ENCODE measurements at places on chromosomes 1 and 21.

DNA sequence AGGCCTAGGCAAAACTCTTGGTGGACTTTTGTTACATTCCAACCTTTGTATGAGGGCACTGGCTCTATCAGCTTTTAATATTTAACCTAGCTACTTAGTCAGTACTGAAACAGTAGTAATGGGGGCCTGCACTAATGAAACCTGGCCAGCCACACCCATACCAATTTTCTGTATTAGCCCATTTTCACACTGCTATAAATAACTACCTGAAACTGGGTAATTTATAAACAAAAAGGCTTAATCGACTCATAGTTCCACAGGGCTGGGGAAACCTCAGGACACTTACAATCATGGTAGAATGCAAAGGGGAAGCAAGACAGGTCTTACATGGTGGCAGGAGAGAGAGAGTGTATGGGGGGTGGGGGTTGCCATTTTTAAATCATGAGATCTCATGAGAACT is 245.7 kb upstream of the RGS18 start:
- no peak for DNase-seq

GRCh38 chr1:235297579-235297978 is 30.4 kb downstream of the ARID4B start:
- no peak for DNase-seq

DNA sequence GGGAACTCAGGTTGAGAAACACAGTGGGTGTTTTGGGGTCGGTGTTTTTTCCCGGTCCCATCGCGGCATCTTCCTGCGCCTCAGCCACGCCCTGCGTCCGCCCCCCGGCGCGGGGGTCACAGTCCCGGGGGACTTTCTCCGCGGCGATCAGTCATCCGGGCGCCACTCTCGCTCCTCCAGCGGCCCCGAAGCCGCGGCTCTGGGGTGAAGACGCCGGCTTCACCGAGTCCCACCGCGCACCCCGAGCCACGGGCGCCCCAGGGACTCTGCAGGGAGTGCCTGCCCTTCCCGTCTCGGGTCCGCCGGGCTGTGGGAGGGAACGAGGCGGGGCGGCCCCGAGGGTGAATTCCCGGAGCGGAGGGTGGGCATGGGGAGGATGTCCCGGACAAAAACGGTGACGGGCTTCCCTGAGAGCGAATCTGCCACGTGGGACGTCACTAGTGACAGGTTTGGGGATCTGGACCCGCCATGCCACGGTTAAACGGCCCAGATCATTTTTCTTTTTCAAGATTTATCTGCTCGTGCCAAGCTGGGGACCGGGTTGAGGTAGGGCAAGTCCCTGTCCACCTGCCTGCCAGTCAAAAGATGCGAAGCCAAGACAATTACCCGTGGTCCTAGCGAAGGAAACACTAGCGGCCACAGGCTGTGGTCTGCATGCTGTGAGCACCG is 717 bp upstream of the BATF3 start:
- peak; percentile 65 for DNase-seq

GRCh38 chr1:42966688-42967612 is 8.3 kb upstream of the SLC2A1 start:
- DNase-seq = peak; percentile 99

GRCh38 chr1:62265956-62266935 is 53.0 kb downstream of the KANK4 start:
- no peak for DNase-seq

- DNase-seq = peak; percentile 47
Measured at GRCh38 chr21:33541105-33541711, 709 bp downstream of the GART start.

DNA sequence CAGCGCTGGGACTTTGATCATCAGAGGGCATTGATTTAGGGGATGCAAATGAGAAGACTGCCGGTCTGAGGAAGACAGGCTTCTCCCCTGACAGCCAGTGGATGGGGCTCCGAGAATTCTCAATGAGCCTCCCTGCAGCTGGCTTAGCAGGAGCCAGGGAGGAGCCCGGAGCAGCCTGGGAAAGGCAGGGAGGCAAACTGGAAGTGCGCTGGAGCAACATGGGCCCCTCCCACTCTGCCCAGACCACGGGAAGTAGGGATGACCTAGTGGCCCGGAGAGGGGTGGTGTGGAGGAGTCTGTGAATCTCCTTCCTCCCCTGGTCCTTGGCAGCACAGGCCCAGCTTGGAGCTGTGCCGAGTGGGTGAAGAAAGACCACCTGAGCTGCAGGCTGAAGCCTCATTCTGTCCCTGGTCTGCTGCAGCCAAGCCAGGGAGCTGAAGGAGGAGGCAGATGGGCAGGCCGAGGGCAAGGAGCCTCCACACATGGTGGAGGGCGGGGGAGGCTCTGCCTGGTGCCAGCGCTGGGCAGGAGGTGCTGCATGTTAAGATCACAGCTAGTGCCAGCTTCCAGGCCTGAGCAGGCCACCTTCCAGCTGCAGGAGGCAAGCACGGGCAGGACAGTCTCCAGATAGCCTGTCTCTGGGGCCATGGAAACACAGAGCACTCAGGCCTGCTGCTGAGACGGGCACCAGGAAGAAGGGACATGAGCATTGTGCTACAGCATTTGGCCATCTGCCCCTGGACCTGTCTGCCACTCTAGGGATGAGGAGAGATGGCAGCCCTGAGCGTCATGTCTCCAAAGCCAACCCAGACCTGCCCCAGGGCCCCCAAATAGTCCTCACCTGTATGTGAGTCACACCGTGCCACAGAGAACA is 12.2 kb upstream of the CLSTN1 start:
- DNase-seq = peak; percentile 67
